ENCODE measurements at places on chromosomes 3 and 15. TPM values are rescaled to one million over a fixed set of nuclear protein-coding genes. Genes with fewer than 3 reads are reported as not detected.
A peak's percentile ranks its signal among the peaks of the same experiment; 100 is the strongest.

Gene ZFAND6
- total RNA-seq, result 82.5 TPM

Gene EHHADH
- total RNA-seq, result 3.7 TPM

- no peak for DNase-seq
Measured at GRCh38 chr3:66475386-66476020, 25.3 kb downstream of the LRIG1 start.

- DNase-seq, result no peak
Measured at GRCh38 chr3:54772746-54773145, 155.1 kb downstream of the LRTM1 start.

Gene PLA2G4F
- total RNA-seq, result not detected

DNA sequence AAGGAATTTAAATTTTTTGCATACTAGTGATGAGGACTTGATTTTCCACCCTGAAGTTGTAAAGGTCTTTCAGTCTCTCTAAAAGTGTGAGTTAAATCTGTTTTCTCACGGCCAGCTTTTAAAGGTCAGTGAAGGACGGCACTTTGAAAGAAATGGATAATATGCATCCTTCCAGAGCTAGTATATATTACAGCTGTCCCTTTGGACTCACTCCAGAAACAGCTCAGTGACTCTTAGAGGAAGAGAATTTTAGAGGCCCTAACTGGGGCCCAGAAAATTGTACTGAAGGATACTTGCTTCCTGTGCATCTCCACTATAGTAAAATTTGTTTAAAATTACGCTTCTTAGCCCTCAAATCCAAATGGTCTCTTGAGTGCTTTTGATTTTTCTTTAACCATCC lies 41.6 kb downstream of the PIK3CA start:
- DNase-seq, result no peak

DNA sequence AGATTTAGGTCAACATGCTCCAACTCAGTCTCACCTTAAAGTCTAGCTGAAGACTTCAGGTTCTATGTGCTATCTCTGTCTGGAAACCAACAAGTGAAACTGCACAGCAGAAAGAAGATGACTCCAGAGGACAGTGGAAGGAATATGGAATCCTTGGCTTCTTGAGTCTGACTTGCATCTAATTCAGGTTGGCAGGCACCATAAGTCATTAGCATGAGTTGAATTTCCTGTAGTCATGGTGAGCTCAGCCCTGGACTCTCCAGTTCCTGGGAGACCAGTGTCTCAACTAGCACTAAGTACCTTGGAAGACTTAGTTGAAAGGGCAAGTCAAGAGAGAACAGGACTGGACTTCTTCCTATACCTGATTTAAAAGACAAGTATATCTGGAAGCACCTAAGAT lies 129.7 kb downstream of the DTWD1 start:
- DNase-seq, result no peak

DNA sequence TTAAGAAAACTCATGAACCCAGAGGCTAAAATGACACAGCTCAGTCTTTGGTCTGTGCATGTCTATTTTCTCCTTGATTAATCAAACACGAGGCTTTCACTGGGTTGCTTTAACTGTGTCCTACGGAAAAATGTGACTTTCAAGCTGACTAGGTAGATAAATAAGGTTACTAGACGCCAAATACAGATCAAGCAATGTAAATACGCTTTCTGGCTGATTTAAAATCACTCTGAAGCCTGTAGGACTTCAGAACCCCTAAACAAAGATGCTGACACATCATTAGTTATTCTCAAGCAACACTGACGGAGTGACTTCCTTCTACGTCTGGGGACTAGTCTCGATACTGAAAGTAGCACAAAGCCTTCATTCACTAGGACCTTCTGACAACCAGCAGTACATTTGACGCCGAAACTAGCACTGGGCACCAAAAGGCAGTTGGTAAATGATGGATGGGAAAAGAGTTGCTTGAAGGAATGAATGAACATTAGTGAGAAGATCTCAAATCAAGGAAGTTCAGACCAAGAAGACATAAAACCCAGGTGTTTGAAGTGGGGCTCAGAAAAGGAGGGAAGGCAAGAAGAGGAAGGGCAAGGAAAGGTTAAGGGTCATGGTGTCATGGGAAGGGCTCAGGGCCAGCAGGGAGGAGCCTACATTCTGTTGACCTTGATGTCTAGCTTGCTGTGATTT lies 67.1 kb upstream of the CDV3 start:
- peak; percentile 7 for DNase-seq

DNA sequence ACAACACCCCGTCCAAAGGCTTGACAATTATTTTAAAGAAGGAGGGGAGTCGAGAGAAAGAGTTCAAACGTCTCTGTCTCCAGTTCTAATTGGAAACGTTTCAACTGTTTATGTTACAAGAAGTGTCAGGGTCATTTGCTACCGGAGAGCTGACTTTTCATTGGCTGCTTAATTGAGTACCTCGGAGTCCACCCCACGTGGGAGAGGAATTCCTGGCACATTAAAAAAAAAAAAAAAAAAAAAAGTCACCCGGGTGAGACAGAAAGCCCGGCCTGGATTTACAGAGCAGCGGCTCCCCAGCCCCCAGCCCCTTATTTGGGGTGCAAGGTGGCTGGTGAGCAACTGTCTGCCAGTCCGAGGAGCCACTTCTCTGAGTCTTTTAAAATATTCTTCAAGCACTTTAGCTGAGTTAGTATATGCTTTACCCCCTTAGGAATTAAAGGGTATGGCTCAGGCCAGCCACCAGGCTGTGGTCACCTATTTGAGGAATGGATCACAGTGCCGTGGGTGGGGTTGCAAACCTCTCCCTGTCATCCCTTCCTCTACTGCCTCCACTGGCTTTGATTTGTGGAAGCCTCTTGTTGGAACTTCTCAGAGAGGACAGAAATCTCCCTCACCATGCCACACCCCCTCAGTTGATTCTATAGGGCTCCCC lies 3.9 kb upstream of the TLE3 start:
- no peak for DNase-seq

Gene CCR9
- 4.2 TPM for total RNA-seq

Gene PLCH1
- not detected for total RNA-seq

GRCh38 chr15:23877502-23878412 lies 190.7 kb upstream of the NDN start:
- no peak for DNase-seq

DNA sequence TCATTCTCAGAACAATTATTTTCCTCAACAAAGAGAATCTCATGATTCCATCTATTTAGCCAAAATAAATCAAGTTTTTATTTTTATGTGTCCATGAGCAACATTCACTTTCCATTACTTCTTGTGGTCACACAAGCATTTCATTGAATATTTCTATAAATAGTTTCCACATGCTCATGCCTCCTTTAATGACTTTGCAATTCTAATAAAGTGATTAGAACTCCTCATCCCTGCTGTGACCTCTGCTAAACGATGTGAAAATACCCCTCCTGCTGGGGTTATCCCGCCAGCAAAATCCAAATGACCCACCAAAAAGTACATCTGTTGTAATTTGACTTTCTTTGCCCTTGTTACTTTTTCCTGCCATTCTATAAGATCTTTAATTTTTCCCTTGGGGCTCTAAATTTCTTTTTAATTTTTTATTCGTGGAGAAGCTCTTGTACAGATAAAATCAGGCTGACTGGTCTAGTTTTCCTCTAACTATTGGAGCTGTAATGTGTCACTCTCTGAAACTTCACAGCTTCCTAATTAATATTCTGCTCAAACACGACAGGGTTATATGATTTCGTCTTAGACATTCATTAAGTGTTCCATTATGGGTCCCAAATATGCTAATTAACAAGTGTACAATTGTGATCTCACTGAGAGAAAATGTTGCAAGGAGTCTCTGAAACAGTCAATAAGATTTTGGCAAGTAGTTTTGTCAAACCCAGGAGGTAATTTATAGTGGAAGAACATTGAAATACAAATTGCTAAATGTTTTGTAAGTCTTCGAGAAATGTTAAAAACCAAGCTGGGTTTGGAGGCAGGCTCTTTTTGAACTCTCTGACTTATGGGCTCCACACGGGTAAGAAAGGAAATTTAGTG lies 533.1 kb upstream of the NAALADL2 start:
- no peak for DNase-seq

Gene STAC
- total RNA-seq, result 0.09 TPM

Measured in T-cell (primary cell).